ENCODE measurements at places on chromosomes 2 and 18.

DNA sequence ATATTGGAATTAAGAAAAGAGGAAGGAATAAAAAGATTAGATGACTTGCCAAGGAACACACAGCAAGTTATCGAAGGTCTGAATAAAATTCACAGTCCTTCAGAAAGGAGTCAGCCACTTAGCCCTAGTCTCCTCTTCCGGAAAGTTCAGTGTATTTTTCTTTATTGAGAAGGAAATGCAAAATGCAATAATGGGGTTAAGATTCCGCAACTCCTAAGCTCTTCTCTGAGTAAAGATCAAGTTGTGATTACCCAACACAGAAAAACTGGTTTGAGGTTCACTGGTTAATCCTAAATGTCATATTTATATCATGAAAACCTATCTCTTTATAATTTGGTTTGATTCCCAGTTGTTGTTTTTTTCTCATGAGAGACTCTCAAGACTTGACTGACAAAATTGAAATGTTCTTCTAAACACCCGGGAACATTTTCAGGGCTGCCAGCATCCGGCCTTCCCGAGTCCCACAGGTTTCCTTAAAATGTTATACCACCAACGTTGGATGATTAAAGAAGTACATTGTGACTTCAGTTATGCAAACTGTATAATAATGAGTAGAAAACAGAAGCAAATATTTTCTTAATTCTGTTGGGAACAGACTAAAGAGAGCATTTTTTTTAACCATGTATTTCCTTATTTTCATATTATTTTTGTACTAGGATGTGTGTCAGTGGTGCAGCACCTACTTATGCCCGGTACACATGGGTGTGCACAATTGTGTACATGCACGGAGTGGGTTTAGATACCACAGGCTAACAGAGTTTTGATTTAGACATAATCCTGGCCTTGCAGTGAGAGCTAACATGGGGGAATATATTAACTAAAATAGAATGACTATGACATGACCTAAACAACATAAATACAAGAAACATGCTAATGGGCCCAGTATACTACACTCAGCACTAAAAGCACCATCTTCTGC lies 100.2 kb downstream of the STK39 start:
- no peak for DNase-seq

GRCh38 chr2:59112258-59112657 lies 871.1 kb upstream of the FANCL start:
- DNase-seq, result no peak

GRCh38 chr2:66440708-66441497 lies 6.0 kb downstream of the MEIS1 start:
- no peak for DNase-seq

GRCh38 chr2:29015701-29016470 lies 34.8 kb downstream of the TOGARAM2 start:
- no peak for DNase-seq

DNA sequence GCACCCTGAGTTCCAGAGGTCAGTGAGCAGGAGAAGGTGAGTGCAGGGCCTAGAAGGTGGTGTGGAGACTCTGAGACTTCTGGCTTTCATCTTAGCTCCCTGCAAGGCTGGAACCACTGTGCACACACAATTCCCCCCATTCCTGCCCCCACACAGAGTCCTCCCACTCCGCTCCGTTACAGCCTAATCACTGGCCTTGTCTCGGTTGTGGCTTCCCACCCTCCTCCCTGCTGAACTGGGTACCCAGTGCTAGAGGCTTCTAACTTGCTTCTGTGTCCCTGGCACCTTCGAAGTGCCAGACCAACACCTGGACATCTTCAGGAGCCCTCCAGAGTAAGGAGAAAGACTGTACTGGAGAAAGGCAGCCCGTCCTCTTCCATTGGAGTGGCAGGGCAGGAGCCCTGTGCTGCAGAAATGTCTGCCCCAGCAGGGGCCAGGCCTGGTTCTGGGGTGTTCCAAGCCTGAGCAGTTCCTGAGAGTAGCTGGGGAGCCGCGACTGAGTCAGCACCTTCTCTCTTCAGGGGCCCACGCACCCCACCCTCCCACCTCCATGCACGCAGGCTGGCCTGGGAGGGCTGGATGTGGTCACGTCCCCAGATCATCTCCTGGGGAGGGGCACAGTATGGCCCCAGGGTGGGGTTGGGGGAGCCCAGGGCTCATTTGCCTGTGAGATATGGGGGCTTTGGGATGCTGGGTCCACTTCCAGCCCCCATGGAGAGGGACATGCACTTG lies 23.4 kb downstream of the CROCC2 start:
- DNase-seq, result no peak

DNA sequence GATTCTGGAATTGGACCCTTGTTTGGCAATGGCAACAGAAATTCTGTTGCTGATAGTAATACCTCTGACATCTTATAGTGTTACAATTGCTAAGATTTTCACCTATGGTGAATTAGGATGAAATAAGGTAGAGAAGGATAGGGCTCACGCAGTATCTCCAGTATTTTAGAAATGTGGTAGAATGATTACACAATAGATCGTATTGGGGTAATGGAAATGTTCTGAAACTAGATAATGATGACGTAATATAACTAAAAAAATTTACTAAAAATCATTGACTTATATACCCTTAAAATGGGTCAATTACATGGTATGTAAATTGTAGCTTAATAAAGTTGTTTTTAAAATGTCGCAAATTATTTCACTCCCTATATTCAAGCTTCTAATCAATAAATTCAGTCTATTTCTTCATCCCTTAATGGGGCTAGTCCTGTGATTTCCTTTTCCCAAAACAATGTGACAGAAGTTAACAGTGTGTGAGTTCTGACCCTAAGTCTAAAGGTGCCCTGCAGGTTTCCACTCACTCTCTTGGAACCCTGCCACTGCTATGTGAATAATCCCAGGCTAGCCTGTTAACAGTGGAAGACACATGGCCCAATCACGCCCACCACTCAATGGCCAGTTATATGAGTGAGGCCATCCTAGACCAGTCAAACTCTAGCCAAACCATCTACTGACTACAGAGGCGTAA lies 31.2 kb downstream of the USP37 start:
- no peak for DNase-seq

DNA sequence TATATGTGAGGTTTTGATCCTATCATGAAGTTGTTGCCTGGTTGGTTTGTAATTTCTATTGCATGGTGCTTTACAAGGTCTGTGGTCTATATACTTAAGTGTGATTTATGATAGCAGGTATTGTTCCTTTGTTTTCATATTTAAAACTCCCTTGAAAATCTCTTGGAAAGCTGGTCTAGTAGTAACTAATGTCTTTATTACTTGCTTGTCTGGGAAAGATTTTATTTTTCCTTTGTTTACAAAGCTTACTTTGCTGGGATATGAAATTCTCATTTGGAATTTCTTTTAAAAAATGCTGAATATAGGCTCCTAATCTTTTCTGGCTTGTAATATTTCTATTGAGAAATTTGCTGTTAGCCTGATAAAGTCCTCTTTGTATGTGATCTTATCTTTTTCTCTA lies 862.9 kb upstream of the NXPH2 start:
- DNase-seq, result no peak

DNA sequence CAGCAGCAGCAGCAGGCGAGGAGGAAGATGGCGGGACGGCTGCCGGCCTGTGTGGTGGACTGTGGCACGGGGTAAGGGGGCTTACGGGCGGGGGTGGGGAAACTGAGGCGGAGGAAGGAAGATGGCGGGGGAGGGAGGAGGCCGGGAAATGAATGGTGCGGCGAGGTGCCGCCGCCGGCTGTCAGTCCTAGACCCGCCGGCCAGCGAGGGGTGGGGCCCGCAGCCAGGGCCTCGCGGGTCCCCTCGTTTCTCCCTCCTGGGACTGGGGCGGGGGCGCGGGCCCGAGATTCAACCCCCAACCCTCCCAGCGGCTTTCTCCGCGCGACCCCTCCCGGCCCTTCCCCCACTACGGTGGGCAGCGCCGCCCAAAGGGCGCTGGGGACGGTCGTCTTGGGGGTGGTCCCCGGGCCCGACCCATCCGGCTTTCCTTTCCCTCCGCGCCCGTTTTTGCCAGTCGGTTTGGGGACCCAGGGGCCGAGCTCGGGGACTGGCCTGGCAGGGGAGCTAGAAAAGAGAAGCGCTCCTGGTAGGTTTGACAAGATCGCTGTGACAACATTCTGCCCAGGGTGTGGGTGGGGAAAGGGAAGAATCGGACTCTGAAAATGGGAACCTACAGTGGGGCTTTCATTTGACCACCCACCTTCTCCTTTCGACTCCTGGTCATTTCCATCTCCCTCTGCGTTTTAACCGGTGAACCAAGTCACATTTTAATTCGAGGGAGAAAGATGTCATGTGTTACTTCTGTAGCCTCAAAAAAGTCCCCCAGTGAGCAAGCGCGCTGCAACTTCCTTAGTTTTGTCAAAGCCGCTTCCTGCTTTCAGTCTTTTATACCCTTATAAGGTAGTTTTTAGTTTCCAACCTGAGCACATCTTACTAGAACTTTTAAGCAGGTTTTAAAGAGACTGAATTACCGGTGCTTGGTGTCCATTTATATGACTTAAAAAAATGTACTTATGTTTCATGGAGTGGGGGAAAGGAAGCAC lies 655 bp downstream of the ACTR3 start:
- peak; percentile 84 for DNase-seq
